H7 (cell line): ENCODE measurements at places on chromosomes 12 and 14.

GRCh38 chr14:33972583-33973081, 21.8 kb upstream of the EGLN3 start:
- peak; percentile 42 for DNase-seq

DNA sequence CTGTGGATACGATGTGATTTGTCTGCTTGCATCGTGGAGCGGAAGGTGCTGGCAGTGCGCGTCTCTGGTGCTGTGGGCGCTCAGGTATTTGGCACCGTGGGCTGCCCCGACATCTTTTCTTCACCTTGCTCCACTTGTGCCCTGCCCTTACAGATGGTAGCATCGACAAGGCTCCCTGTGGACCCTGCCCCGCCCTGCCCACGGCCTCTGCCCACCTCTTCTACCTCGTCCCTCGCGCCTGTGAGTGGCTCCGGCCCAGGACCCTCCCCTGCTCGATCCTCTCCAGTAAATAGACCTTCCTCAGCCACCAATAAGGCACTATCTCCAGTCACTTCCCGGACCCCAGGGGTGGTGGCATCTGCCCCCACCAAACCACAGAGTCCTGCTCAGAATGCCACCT, 36.6 kb downstream of the EP400 start:
- peak; percentile 36 for DNase-seq

- DNase-seq = no peak
Observed at GRCh38 chr12:30652034-30652696, 43.5 kb downstream of the IPO8 start.

GRCh38 chr12:26697217-26697616, 135.8 kb downstream of the ITPR2 start:
- DNase-seq = no peak
